Effector memory CD4-positive, alpha-beta T cell (primary cell): ENCODE measurements at places on chromosomes 2 and 18.

DNA sequence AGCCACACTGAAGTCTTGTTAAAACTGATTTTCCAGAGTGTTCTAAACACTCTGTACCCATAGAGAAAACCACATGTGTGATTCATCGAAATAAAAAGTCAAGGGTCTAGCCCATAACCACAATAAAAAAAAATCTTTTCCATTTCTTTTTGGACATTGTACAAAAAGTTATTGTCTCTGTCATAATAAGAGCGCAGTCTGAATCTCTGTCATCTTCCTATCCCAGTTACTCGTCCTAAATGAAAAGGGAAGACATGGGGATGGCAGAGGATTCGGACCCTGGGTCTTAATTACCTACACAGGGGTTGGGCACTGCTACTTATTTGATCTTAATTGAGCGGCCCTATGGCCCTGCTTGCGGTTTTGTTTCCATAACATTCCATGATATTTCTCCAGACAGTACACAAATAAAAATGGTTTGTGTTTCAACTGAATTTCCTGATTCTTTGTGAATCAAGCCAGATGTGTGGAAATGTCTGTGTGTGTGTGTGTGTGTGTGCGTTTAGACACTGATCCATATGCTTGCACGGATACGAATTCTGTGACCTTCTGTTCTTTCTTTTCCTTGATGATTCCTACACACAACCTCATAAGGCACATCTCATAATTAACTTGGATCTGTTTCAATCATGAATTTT is 133.4 kb upstream of the SPATS2L start:
- DNase-seq = no peak
- no peak overlapping the region for H3K27ac ChIP-seq

- peaks cover 2% of the 10 kb centered on the region for H3K36me3 ChIP-seq
- H3K27me3 ChIP-seq = no peaks in the 10 kb centered on the region
- H3K27ac ChIP-seq = peak overlapping the region; percentile 84
- H3K4me3 ChIP-seq = peak overlapping the region; percentile 78
These were observed 590 bp downstream of the MDH1 start for GRCh38 chr2:63589148-63589958.

DNA sequence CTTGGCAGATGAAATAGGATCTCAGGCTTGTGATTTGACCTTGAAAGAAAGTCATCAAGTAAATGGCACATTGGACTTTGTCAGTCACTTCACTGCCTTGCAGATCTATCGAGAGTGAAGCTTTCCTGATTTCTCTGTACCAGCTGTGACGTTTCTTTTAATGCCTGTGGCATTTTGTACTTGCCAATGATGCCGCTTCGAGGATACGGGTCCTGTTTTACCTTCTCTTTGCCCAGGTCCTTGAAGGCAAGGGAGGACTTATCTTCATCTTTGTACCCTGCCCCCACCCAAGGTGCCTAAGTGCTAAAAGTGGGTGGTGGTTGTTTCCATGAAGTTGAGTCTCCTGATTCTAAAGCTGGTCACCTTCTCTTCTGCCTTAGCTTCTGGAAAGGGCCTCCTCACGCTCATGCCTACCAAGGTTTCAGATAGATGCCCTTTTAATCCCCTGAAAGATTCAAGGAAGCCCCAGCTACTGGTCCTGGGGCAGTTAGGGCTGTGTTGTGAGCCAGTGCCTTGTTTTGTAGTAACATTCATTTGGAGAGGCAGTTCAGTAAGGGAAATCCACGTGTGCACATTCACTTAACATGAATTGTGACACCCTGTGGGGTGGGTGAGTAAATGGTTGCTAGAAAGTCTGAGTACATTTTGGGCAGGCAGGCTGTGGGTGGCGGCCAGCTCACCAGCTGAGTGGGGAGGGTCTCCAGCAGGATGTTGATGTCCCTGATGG is 6.1 kb downstream of the LBH start:
- H3K36me3 ChIP-seq = peaks cover 16% of the 10 kb centered on the region
- DNase-seq = no peak
- H3K4me3 ChIP-seq = no peak overlapping the region
- H3K27ac ChIP-seq = peak overlapping the region; percentile 47
- H3K4me1 ChIP-seq = peaks cover 82% of the 10 kb centered on the region
- no peaks in the 10 kb centered on the region for H3K27me3 ChIP-seq

DNA sequence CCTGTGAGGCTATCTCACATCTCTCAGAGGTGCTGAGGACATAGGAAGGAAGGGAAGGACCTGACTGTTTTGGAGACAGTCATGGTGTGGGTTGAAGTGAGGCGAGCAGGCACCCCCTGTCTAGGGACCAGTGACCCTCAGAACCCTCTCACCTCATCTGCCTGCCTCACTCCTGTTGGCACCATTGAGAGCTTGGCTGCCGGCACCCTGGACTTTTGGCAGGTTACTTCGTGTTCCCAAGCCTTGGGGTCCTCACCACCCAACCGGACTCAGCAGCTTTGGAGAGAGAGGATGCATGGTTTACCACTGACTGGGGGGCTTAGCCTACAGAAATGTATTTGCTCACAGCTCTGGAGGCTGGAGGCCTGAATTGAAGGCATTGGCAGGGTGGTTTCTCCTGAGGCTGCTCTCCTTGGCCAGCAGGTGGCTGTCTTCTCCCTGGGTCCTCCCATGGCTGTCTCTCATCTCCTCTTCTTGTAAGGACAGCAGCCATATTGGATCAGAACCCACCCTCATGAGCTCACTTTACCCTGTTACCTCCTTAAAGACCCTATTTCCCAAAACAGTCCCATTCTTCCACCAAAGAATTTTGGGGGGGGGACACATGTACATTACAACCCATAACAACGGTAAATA is 142.0 kb downstream of the TSN start:
- H3K4me1 ChIP-seq = no peaks in the 10 kb centered on the region
- no peaks in the 10 kb centered on the region for H3K27me3 ChIP-seq
- H3K27ac ChIP-seq = no peak overlapping the region
- no peak overlapping the region for H3K4me3 ChIP-seq
